ENCODE measurements at places on chromosomes 5 and 9. TPM values are rescaled to one million over a fixed set of nuclear protein-coding genes. Genes with fewer than 3 reads are reported as not detected.

PRR16 gene
- total RNA-seq, result 7.3 TPM

DNA sequence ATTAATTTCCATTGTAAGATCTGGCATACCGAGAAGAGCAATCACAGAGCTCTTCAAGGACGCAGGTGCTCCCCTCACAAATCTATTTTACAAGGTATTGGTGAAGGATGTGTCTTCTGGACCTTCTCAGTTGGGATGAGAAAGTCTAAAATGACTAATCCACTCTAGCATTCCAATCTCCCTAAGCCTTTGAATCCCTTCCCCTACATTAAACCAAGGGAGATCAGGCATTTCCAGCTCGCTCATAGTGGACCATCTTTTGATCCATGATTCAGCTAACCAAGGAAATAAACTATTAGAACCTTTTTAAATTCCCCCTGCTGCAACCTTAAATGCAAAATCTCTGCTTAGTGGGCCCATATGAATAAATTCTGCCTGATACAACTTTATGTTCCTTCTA is 95.9 kb upstream of the FBN2 start:
- DNase-seq, result no peak

LMX1B gene
- not detected for total RNA-seq

- no peak for DNase-seq
These were observed 66.4 kb downstream of the ELL2 start for GRCh38 chr5:95895251-95895650.

DNA sequence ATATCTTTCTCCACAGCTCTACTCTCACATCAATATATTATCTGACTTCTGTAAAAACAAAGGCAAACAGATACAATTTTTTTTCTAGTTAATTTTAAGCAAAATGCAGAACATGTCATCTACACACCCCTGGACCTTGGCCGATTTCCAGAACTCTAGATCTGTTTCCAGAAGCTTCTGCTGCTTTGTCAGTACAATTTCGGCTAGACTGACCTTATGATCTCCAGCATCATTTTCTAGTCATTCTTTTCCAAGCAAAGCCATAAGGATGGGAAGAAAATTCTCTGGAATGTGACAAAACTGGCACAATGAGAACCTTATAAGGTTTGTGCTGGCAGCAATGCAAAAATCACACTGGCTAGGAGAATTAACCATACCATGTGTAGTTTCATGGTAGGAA is 132.8 kb upstream of the MPDZ start:
- no peak for DNase-seq

GRCh38 chr5:61313960-61314681 is 17.9 kb upstream of the ZSWIM6 start:
- peak; percentile 90 for DNase-seq

DNA sequence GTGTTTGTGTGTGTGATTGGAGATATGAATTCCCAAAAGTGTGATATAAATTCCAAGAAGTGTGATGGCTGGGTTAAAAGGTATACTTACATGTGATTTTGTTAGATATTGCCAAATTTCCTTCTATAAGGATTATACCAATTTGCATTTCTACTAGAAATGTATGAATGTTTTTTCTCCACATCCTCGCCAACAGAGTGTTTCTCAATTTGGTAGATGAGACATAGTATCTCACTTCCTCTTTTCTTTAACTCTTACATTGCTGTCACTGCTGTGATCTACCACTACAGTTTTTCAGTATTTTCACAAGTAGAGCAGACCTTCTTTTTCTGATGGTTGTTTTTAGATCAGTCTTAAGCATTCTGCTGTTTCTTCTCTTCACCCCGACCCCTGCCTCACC is 111.3 kb downstream of the FER start:
- DNase-seq, result peak; percentile 20

IL9 gene
- total RNA-seq, result not detected

- no peak for DNase-seq
These were observed 302.7 kb downstream of the MAN2A1 start for GRCh38 chr5:109992264-109992915.

- no peak for DNase-seq
These were observed 2.3 kb upstream of the RASEF start for GRCh38 chr9:83065233-83065632.

- no peak for DNase-seq
These were observed 51.5 kb downstream of the C9orf152 start for GRCh38 chr9:110156416-110156815.

DNA sequence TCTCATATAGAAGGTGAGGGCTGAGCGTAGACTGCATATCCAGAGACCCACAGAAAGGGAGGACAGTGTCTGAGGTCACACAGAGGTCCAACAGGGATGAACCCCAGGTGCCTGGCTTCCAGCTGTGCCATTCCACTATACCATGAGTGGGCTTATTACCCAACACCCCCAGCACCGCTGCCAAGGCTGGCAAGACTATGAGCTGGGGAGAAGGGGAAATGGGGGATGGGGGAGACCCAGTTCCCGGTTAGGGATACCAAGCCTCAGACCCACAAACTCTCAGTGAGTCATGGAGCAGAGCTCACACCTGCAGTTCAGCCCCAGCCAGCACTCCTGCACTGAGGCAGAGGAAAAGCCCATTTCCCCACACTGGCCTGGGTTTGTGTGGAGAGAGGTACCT is 106.4 kb downstream of the PSD2 start:
- DNase-seq, result no peak

- DNase-seq, result no peak
These were observed 163.8 kb downstream of the GABRB2 start for GRCh38 chr5:161382685-161383084.

DNA sequence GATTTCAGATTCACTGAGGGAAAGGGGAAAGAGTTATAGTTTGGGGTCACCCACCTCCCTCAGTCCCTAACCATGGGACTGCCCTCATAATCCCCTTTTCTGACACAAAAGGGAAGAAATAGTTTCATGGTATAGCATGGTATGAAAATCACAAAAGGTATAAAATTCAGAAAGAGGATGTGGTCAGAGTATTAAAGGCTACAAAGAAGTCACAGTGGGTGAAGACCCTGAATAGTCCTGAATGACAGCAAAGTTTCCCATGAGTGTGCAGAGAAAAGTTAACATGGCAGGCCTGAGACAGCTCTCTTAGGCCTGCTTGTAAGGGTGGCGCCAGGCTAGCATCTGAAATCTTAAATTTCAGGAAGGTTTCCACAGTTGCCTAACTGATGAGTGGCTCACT is 290.6 kb upstream of the ZNF608 start:
- DNase-seq, result no peak

DNA sequence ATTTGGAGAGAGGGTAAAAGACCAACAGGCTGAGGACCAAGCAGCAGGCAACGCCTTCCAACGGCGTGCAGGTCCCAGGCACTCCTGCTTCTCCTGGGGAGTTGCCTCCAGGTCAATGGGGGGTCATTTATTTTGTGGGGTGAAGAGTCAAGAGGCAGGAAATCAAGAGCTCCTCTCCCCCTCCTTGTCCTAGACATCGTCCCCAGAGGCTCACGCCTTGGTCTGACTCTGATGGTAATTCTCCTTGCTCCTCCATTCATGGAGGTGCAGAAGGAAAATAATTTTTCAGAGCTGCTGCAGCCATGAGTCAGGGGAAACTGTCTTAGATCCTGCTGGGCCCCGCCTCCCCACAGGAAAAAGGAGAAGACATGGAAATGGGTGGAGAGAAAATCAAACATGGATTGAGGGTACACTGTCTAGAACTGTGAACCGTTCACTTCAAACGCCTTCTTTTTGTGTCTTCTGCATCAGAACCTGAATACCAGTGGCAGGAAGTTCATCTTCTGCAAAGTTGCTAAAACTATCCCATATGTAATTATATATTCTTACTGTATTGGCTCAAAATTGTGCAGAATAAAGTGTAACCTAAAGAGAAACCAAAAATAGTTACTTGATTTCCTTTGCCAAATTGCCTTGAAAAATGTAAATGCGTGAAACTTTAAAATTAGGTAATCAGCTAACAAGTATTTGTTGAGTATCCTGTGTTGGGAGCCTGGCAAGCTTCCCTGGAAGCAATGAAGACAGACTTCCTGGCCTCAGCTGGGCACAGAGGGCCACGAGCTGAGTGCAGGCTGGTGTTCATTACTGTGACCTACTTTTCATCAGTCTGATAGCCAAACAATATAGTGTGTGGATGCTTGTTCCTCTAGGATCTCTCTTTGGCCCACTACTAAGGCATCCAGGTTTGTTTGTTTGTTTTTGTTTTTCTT is 142.0 kb downstream of the CMYA5 start:
- no peak for DNase-seq

DNA sequence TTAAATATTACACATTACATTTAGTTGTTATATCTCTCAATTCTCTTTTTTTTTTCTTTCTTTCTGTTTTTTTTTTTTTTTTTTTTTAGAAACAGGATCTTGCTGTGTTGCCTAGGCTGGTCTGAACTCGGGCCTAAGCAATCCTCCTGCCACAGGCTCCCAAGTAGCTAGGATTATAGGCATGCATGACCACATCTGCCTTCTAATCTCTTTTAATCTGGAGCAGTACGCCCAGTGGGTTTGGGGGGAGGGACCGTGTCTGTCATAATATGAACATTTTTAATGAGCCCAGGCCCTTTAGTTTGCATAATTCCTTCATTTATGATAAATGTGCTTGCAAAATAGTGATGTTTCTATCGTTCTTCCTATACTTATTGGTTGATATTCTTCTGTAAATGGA is 10.3 kb downstream of the RHOBTB3 start:
- no peak for DNase-seq

SAXO1 gene
- 0.17 TPM for total RNA-seq

NR3C1 gene
- total RNA-seq, result 101 TPM

POLK gene
- total RNA-seq, result 33.4 TPM

FABP6 gene
- total RNA-seq, result not detected

GALNT12 gene
- total RNA-seq, result 18.2 TPM

DNA sequence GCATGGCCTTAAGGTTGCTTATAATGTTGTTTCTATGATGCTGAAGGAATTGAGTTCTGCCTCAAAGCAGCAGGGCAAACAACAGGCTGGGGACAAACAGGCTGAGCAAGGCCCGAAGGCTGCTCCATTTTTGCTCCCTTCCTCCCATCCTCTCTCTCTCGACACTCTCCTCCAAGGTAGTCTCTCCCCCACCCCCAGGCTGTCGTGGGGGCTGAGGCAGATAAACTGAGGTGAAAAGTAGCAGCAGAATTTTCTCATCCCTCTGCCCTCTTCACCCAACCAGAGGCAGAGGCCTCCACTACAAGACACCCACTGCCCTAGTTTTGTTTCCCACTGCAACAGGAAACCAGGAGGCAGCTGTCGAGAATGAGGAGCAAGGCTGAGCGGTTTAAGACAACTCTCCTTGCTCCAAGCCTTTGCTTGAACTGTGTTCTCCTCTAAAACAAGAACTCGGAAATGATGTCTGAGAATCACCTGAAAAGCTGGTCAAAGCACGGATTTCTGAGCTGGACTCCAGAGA is 13.5 kb upstream of the GNA14 start:
- no peak for DNase-seq

DNA sequence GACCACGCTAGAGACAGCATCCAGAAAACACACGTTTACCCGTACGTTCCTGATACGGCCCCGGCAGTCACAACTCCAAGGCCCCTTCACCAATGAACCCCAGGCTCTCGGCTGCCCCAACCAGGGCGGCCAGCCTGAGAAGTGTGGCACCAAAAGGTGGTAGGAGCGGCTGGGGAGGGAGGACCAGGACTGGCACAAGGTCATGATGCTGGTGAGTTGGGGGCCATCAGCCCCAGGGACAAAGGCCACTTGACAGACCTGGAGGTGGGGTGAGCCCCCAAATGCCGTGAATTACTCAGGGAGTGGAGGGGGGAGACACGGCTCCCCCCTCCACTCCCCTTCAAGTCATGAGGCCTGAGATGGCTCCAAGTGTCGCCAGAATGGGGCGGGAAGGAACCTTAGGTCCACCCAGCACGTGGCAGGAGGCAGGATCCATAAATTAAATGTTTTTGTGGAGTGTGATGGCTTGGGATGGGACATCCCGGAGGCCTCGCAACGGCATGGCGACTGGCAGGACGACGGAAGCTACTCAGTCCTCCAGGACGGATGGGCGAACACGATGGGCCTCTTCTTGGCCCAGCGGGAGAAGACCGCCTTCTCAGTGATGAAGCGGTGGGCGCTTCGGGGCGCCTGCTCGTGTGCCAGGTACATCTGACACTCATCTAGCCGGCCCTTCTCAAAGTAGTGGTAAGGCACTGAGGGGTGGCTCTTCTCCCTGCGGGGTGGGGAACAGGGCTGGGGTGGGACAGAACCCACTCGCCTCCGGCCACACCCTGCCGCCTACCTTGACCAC is 8.7 kb upstream of the ST6GALNAC6 start:
- no peak for DNase-seq

DNA sequence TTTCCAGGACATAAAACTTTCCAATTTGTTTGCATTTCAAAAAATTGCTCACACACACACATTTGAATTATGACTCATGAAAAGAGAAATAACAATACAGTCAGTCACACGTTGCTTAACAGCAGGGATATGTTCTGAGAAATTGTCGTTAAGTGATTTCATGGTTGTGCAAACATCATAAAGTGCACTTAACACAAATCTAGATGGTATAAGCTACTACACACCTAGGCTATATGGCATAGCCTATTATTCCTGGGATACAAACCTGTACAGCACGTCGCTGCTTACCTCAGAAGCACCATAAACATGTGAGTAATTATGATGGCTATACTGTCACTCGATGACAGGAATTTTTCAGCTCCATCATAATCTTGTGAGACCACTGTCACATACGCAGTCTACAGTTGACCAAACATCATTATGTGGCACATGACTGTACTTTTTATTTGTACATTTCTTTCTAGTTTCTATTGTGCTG is 378.2 kb downstream of the ACTL7B start:
- peak; percentile 93 for DNase-seq

DNA sequence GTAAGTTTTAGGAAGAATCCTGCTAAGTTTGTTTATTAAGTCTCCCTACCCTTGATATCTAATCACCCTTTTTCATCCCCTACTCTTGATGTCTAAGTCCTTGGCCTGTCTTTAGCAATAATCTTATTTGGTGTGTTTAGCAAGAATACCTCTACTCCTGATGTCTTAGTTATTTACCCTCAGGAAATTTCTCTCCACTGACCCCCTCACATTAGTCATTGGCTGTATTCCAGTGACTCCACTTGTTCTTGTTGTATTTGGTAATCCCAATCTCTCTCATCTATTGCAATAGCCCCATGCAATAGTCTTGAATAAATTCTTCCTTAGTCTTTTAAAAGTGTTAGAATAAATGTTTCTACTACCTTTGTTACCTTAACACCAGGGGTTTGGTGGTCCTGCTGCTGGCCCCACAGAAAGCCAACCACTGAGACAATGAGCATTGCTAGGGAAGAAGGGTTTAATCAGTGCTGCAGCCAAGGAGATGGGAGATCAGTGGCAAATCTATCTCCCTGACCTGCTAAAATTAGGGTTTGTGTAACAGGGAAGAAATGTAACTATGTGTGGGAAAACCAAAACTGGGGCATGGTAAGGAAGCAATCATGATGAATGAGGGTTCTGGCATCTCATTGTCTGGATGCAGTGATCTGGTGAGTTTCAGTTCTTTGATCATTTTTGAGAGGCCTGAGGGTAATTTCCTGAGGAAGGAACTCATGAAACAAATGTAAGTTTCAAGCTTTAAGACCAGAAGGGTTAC is 236.4 kb upstream of the DAB2 start:
- DNase-seq, result peak; percentile 17

DNA sequence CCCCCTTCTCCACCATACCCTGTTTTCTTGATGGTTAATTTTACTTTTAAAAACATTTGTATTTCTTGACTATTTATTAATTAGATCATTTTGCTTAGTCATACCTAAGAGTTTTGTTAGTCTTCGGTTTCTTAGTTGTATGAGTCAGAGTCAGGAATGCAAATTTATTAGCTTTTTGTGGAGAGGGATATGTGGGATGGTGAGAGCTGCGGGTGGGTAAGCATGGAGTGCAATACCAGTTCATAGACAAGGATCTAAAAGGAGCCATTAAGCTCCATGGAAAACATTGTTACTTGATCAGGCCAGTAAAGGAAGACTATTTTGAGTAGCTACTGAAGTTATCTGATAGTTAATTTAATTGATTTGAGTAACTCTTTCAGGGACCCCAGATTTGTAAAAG is 77.5 kb downstream of the ZSWIM6 start:
- DNase-seq, result peak; percentile 93

KCNN2 gene
- 0.50 TPM for total RNA-seq
